ENCODE measurements at places on chromosomes 1 and 21.

GRCh38 chr1:227369102-227369760 is 50.9 kb upstream of the CDC42BPA start:
- DNase-seq = no peak

DNA sequence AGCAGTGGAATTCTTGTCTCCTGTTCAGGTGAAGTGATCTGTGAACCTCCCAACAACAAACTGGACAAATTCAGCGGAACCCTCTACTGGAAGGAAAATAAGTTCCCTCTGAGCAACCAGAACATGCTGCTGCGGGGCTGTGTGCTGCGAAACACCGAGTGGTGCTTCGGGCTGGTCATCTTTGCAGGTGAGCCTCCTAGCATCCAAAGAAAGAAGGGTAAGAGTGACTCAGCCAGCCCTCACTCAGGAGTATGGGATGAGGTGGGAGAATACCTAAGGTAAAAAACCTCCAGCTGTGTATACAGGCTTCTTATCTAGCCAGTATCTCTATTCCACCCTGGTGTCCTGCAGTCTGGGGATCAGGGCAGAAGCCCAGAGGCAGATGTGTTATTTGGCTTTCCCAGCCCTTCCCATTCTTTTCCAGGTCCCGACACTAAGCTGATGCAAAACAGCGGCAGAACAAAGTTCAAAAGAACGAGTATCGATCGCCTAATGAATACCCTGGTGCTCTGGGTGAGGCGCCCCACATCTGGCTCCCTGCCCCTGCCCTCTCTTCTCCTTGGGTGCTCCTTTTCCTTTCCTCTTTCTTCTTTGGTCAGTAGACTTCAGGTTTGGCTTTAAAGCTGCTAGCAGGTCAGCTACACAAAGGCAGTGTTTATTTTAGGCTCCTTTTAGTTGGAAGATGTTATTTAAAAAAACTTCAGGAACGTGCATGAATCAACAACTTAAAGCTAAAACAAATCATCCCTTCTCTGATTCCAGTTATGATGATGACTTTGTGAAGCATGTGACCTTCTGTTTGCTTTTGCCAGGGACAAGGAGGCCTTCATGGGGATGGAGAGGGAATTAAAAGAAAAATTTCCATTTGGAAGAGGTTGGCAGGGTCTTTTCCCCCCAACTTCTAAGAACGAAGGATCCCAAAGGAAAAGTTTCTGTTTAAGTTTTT is 9.0 kb downstream of the ATP8B2 start:
- no peak for DNase-seq

- DNase-seq = no peak
Observed at GRCh38 chr1:189513091-189513490, 964.6 kb downstream of the BRINP3 start.

DNA sequence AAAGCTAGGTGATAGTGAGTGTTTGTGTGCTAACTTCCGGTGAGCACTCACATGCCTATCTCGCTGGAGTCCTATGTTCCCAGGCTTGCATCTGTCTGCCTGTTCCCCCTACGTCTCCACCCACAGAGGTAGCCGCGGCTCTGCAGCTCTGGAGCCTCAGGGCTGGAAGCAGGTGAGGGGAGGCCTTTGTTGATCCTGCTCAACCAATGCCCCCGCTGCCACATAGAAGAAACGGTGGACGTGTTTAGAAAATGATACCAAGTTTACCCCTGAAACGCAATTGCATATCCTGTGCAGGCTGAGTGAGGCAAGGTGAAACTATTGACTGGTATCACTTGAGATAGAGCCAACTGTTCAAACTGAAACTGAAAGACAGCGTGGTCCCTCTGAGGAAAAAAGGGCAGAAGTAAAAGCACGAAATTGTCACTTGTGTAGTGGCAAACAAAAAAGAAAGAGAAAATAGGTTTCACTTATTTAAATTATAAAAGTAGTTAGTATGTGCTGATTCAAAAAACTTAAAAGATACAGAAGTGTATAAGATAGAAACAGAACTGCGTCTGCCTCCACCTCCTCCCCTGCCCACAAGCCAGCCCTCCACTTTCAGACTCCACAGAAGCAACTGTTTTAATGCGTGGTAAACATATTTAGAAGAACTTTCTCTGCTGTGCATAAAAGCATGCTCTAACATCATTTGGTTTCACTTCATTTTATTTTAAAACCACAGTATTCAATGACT is 38.6 kb upstream of the ETS2 start:
- DNase-seq = peak; percentile 69

DNA sequence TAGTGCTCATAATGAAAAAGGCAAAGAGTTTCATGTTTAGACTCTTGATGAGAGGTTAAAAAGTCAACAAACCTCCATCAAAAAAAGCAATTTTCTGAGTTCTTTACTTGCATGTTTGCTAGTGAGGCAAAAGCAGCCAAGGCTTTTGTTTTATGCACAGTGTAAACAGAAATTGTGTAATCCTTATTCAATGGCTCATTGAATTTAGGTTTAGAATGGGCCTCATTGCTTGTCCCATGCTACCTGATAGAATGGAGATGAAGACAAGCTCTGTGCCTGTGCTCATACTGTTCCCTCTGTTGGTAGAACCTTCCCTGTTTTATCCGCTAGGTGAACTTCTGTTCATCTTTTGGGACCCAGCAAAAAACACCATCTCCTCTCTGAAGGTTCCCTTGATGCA is 10.0 kb upstream of the LRRC8D start:
- DNase-seq = no peak

DNA sequence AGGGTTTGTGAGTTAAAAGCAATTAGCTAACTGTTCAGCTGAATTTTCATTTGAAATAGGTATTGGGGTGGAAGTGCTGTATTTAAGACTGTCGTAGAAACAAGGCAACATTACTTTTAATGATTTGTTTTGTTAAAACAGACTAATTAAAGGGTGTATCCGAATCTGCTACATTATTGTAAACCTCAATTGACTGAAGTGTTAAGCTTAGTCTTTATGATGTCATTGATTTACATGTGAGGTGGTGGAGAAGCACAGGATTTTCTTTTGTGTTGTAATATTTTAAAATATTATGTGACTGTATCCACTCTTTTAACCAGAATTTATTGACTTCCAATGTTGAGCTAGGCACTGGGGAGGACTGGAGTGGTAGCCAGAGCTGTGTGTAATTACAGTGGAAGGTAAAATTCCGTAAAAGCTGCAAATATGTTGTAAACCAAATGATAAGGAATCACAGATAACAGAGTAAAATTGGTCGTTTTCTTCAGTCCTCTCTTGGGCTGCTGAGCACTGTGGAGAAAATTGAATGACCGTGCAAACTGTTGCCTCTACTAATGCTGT is 1.6 kb downstream of the HOOK1 start:
- no peak for DNase-seq

GRCh38 chr1:117735045-117735992 is 129.5 kb downstream of the TENT5C start:
- no peak for DNase-seq

DNA sequence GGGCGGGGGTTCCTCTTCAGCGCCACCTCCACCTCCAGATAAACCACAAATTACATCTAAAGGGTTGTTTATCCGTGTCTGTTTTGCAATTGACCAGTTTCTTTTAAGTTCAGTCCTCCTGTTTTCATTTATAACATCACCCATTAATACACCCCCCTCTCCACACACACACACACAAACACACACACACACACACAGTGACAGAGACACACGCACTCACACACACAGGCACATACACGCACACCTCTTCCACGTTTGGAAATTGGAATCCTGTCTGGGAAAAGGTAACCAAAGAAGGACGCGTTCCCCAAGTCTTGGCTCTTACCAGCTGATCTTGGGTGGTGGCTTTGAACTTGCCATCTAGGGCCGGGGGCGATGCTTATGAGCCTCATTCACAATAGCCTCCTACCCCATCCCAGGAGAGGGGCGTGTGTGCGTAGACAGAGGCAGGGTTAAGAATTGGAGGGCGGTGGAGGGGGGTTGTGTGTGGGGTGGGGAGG is 442 bp upstream of the CSMD2 start:
- DNase-seq = no peak

DNA sequence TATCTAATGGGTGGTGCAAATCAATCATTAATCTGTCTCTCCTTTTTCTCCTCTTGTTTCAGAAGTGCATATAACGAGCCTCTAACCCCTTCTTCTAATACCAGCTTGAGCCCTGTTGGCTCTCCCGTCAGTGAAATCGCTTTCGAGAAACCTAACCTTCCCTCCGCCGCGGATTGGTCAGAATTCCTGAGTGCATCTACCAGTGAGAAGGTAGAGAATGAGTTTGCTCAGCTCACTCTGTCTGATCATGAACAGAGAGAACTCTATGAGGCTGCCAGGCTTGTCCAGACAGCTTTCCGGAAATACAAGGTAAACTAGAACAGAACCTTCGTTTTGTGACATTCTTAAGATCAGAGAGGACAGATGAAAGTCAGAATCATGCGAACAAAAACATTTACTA is 25.3 kb upstream of the VAMP3 start:
- DNase-seq = no peak

DNA sequence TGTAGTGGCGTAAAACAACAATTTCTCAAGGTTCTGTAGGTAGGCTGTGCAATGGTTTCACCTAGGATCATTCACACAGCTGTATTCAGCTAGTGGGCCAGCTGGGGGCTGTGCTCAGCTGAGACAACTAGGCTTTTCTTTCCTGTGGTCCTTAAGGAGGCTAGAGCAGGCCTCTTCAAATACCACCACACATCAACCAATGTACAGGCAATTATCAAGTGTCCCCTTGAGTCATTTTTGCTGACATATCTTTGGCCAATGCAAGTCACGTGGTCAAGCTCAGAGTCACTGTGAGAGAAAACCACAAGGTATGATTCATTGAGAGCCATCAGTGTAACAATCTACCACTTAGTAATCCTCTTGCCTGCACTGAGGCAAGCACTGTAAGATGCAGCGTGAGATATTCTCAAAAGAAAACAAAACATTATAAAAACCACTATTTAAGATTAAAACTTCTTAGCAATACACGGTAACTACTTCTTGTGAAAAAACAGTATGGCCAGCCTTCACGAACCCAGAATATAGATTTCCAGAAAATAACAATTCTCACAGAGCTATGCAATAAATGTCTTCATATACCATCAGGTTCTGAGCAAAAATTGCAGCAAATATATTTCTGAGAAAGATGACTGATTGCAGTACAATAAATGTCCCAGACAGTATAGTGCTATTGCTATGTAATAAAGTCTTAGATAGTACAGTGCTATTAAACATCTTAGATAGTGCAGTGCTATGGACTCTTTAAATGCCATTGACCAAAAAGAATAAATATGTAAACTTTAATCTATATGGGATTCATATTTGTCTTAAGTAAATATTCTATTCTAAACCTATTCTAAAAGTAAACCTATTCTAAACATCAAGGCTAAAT is 55.3 kb downstream of the NME7 start:
- DNase-seq = peak; percentile 28

DNA sequence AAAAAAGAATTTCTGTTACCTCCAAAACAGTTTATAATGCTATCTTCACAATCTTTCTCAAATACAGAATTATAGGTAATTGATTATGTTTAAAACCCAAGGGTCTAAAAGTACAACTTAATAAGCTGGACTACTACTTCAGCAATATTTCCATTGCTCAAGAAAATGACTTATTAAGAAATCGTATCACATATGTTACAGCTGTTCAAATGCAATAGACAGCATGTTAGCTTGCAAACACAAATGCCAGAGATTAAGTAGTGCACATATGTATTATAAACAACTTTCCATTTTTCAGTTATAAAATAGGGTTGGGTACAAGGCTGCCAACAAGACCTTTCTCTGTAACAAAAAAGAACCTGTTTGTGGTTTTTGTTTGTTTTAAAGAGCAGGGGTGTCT is 211.0 kb upstream of the DMRTA2 start:
- DNase-seq = no peak

- no peak for DNase-seq
Observed at GRCh38 chr1:245419461-245419978, 264.7 kb downstream of the KIF26B start.

DNA sequence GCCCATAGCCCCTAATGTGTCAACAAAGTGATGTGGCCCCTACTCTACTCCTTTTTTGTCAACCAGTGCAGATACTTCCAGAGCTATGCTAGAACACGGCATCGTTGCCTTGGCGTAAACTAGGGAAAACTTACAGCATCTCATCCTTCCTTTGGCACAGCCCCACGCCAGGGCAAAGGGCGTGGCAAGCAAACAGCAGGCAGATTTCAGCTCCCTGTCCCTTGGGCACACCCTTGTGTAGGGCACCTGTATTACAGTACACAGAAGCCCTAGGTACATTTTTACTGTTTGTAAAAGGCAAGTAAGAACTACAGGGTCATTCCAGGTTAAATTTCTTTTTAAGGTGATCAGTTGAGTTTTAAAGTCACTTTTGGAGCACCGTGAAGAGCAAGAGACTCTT is 29.3 kb downstream of the PRDX6 start:
- DNase-seq = no peak

- DNase-seq = no peak
Observed at GRCh38 chr1:19006837-19007271, 50.4 kb upstream of the IFFO2 start.

DNA sequence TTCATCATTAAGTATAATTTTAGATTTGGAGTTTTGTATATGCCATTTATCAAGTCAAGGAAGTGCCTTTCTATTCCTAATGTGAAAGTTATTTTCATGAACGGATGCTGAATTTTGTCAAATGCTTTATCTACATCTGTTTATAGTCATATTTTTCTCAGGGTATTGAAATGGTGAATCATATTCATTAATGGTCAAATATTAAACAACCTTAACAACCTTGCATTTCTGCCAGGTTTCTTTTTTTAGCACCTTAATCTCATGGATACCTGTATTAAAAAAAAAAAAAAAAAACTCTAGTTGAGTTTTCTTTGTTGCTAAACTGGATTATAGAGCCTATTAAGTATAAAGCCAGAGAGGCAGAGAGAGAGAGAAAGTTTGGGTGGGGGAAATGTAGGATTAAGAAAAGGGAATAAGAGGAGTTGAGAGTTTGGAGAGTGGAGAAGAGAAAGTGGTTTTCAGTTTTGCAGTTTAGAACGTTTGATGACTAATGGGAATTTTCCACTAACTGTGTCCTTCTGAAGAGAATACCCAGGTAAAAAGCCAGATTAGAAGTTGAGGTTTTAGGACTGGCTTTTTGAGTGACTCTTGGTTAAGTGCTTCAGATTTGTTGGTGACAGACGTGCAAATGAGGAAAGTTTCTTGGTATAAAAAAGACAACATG is 305.0 kb downstream of the HLX start:
- DNase-seq = no peak

DNA sequence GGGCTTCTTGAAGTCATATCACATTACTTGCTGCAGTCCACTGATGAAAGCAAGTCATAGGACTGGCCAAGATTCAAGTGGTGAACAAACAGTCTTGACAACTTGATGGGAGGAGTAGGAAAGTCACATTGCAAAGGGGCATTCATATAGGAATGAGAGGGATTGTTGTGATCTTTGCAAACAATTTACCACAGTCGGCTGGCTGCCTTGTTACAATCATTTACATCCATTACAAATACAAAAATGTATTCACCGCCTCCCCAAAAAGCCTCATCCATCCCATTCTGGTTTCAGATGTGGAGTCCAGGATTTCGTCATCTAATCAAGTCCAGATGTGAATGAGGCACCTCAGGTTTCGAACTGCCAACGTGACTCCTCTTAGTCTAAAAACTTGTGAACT is 26.8 kb downstream of the GORAB start:
- no peak for DNase-seq

- DNase-seq = no peak
Observed at GRCh38 chr1:244851546-244852231, 12.7 kb downstream of the HNRNPU start.

Data from stimulated activated naive CD8-positive, alpha-beta T cell treated with anti-CD3 and anti-CD28 coated beads, Interleukin-15, amount 100 ng/mL, for 72 hours (primary cell).